ENCODE measurements at places on chromosomes 6 and 20. TPM values are rescaled to one million over a fixed set of nuclear protein-coding genes. Genes with fewer than 3 reads are reported as not detected.

Gene CEP162
- 7.2 TPM for total RNA-seq

Gene ERVFRD-1
- not detected for total RNA-seq

DNA sequence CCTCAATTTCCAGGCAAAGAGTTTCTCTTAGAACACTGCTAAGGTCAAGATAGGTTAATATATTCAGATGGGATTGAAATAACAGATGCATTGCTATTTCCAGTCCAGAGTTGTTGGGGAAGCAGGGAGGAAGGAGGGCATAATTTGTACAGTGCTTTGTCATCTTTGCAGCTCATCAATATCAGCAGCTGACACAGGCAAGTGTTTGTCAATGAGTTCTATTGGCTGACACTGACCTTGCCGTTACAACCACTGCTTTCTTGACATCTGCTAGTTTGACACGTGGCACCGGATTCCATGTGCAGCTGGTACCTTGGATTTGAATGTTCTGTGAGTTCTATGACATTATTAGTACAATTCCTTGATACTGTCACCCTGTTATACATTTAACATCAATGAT is 28.0 kb upstream of the MLIP start:
- no peak overlapping the region for H3K27ac ChIP-seq
- no peaks in the 10 kb centered on the region for H3K36me3 ChIP-seq
- H3K4me1 ChIP-seq, result no peaks in the 10 kb centered on the region
- no peak for DNase-seq
- peaks cover 10% of the 10 kb centered on the region for H3K27me3 ChIP-seq

DNA sequence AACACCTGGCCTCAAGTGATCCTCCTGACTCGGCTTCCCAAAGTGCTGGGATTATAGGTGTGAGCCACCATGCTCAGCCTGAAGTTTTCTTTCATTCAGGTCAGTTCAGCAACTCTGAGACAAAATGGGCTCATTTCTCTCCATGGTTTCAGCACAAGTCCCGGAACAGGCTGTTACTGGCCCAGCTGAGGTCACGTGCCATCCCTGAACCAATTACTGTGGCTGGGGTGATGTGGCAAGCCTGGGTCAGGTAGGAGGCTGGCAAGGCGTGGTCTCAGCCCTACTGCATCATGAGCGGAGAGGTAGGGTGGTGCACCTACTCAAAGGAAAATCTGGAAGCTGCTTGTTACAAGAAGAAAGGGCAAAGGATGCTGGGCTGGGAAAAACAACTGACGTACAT is 326.4 kb downstream of the KIF16B start:
- no peak for DNase-seq
- no peaks in the 10 kb centered on the region for H3K36me3 ChIP-seq
- no peaks in the 10 kb centered on the region for H3K4me1 ChIP-seq
- H3K27me3 ChIP-seq, result peaks cover 6% of the 10 kb centered on the region

DNA sequence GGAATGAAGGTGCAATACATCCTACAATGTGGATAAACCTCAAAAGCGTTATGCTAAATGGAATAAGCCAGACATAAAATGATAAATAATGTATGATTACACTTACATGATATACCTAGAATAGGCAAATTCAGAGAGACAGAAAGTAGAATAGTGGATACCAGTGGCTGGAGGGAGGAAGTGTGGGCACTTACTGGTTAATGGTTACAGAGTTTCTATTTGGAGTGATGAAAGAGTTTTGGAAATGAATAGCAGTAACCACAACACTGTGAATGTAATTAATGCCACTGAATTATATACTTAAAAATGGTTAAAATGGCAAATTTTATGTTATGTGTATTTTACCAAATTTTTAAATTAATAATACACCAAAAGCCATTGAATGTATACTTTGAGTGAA is 71.4 kb upstream of the CST7 start:
- no peak overlapping the region for H3K4me3 ChIP-seq
- DNase-seq, result no peak
- no peaks in the 10 kb centered on the region for H3K4me1 ChIP-seq

DNA sequence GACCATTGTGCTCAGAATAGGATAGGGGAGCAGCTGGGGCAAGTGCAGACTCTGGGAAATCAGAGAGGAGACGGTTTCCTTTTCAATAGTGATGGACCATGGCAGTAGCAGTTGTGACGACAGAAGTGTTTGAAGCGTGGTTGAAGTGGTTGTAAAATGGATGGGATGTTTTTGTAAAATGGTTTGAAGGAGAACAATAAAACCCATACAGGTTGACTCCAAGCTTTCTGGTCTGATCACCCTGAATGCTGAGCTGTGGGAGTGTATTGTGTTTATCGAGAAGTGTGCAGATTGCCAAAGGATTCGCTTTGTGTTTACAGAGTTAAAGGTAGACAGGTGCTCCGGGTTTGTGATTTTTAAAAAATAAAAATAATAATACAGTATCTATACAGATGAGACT is 255.2 kb upstream of the SULF2 start:
- no peak overlapping the region for H3K27ac ChIP-seq
- no peak overlapping the region for H3K4me3 ChIP-seq

Gene TAGAP
- 51.0 TPM for total RNA-seq

All from activated CD4-positive, alpha-beta T cell treated with anti-CD3 and anti-CD28 coated beads for 36 hours (primary cell).